NCI-H1930 (cell line): ENCODE measurements at places on chromosomes 5 and 9.

- DNase-seq, result no peak
Observed at GRCh38 chr9:96062854-96063253, 187.4 kb downstream of the ERCC6L2 start.

DNA sequence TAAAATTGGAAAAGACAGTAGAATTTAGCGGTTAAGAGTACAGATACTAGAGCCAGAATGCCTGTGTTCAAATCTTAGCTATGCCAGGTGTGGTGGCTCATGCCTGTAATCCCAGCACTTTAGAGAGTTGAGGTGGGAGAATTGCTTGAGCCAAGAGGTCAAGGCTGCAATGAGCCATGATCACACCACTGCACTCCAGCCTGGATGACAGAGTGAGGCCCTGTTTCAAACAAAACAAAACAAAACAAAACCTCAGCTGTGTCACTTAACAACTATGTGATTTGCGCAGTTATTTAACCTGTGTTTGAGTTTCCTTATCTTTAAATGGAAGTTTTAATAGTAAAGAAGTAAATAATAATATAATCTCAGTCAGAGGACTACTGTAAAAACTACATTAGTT is 68.3 kb downstream of the TBCA start:
- DNase-seq, result no peak

DNA sequence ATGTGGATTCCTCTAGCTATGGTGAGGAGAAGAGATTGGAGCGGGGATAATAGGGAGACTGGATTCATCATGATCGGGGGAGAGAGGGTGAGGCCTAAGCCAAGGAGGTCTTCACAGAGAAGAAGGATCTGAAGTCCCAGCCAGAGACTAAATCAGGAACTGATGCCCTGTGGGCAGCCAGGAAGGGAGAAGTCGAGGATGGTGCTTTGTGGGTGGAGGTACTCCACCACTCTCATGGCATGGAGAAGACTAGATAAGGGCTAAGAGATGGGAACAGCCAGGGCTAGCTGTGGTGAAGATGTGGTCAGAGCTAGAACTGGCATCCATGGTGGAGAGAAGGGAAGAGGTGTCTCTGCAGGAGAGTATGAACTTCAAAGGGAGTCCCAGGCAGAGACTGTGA is 3.0 kb upstream of the RGS14 start:
- DNase-seq, result no peak

DNA sequence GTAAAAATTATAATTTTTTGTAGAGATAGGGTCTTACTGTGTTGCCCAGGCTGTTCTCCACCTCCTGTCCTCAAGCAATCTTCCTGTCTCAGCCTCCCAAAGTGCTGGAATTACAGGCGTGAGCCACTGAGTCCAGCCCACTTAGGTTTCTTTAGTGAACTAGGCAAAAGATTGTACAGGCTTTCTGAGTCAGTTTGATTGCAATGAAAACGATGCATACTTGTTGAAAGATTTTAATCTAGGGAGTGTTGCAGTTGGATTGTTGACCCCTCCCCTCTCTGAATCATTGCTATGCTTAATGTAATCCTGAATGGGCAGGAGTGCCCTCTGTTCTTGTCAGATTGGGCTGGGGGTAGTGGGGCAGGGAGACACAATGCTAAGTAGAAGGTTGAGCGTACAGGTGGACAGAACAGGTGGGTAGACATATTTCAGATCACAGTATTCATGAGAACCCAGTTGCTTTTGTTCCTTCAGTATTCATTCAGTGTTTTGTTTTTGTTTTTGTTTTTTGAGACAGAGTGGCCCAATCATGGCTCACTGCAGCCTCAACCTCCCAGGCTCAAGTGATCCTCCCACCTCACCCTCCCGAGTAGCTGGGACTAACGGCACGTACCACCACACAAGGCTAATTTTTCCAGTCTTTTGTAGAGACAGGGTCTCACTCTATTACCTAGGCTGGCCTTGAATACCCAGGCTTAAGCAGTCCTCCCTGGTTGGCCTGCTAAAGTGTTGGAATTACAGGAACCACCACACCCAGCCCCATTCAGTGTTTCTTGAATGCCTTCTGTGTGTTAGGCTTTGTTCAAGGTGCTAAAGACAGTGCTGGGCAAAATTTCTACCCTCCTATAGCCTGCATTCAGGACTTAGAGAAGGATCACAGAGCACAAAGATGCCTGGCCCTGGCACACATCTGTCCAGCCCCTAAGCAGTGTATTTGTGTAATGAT is 70.1 kb downstream of the KIAA1958 start:
- no peak for DNase-seq

GRCh38 chr5:130994496-130995253 is 170.4 kb downstream of the HINT1 start:
- DNase-seq, result no peak

GRCh38 chr5:171149333-171149732 is 159.7 kb upstream of the TLX3 start:
- no peak for DNase-seq

- no peak for DNase-seq
Observed at GRCh38 chr5:75337366-75338021, 474 bp downstream of the HMGCR start.

- no peak for DNase-seq
Observed at GRCh38 chr9:1034271-1034670, 15.9 kb upstream of the DMRT2 start.

GRCh38 chr5:53276825-53277224 is 167.3 kb upstream of the MOCS2 start:
- no peak for DNase-seq

DNA sequence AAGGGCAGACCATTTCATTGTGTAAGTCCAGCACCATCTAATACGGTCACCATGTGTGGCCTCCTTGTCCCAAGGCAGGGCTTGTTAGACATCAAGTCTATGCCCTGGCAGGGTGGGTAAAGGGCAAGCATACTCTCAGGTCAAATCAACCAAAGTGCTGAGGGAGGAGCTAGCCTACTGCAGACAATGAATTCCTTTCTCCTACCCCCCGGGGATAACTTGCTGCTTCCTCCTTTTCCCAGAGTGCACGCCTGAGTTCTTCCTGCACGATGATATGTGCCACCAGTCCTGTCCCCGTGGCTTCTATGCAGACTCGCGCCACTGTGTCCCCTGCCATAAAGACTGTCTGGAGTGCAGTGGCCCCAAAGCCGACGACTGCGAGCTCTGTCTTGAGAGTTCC is 71.4 kb downstream of the RFK start:
- DNase-seq, result no peak

- no peak for DNase-seq
Observed at GRCh38 chr5:73218552-73219171, 45.7 kb downstream of the TMEM174 start.

GRCh38 chr5:43663916-43664315 is 60.9 kb downstream of the NNT start:
- no peak for DNase-seq

DNA sequence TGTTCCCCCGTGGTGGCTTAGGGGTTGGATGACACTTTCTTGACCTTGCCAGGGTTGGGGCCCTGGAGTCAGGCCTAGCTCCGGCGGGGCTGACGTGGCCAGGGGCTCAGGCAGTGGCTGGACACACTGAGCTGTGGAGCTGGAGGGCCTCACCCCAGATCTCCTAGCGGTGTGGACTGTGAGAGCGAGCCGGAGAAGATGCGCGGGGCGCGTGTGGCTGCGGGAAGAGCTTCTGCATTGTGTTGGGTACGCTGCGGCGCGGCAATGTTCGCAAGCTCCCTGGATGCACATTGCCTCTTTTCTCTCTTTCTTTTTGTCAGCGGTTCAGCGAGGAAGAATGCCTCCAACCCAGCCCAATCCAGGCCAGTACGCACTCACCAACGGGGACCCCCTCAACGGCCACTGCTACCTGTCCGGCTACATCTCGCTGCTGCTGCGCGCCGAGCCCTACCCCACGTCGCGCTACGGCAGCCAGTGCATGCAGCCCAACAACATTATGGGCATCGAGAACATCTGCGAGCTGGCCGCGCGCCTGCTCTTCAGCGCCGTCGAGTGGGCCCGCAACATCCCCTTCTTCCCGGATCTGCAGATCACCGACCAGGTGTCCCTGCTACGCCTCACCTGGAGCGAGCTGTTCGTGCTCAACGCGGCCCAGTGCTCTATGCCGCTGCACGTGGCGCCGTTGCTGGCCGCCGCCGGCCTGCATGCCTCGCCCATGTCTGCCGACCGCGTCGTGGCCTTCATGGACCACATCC is 4.8 kb downstream of the NR2F1 start:
- DNase-seq, result no peak

GRCh38 chr5:430214-430925 is 12.6 kb upstream of the EXOC3 start:
- DNase-seq, result no peak

- DNase-seq, result no peak
Observed at GRCh38 chr9:127118597-127119319, 3.7 kb downstream of the ANGPTL2 start.

GRCh38 chr9:113998525-113999255 is 79.4 kb downstream of the AMBP start:
- no peak for DNase-seq

DNA sequence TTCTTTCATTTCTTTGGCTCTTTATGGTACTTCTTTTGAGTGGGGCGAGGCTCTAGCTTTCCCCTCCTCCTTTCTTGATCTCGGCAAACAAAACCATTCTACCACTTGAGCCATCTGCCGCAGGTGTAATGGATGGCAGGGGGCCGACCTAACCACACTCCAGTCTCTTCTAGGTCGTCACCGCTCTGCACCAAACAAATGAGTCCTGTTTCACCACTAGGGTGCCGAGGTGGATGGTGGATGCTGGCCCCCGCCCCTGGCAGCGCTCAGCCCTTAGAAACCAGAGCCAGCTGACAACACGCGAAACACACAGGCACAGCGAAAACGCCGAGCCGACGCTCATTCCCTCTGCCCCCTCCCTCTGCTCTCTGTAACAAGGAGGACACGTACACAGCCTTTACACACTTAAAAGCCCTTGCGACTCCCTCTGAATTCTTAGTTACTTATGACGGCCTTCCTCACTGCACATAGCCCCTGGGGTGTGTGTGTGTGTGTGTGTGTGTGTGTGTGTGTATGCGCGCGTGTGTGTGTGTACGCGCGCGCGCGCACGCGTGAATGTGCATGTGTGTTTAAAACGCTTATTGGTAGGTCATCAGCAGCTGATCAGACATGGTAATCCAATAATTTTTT is 199.4 kb downstream of the MEF2C start:
- DNase-seq, result peak; percentile 53

DNA sequence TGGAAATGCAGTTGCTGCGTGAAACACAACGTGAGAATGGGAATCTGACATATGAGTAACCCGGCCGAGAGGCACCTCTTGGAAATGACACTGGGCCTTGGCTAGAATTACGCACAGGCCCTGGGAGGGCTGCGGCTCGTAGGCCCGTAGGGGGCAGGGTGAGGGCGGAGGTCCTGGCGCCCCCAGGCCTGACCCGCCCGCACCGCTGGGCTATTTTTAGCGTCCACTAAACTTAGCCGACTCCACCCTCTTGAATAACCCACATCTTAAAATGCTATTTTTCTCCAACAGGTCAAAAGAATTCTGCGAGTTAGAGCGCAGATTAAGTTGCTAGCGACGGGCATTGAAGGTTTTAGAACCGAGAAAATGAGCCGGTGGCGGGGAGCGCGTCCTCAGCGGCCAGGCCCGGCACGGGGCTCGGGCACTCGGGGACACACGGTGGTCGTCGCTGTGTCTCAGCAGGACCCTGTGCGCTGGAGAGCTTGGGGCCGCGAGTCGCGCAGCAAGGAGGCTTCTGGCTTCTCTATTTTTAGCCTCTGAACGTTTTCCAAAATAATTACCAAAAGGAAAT is 168.5 kb downstream of the AUH start:
- DNase-seq, result no peak
